AG09309 (cell line): ENCODE measurements at places on chromosomes 7 and 10.
A peak's percentile ranks its signal among the peaks of the same experiment; 100 is the strongest.

GRCh38 chr10:78914502-78915189 is 154.1 kb upstream of the ZMIZ1 start:
- no peak for DNase-seq

DNA sequence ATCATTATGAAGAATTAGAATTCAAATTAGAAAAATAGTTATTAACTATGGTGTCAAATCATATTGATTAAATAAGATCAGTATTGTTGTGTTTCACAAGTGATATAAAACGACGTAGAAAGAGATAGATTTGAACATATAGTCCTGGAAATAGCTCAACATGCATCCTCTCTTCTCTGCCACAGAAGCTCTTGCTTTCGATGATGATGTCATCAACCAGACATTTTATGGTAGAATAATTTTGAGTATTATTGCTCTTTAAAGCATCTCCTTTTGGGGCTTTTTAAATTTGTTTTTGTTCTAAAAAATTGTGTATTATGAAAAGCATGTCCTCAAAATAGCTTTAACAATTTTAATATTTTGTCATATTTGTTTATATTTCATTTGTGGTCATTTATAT is 95.0 kb downstream of the DGKB start:
- DNase-seq, result no peak

GRCh38 chr10:1716839-1717238 is 20.5 kb downstream of the ADARB2 start:
- no peak for DNase-seq

- no peak for DNase-seq
These were observed 90.4 kb downstream of the ZMIZ1 start for GRCh38 chr10:79159141-79159651.

DNA sequence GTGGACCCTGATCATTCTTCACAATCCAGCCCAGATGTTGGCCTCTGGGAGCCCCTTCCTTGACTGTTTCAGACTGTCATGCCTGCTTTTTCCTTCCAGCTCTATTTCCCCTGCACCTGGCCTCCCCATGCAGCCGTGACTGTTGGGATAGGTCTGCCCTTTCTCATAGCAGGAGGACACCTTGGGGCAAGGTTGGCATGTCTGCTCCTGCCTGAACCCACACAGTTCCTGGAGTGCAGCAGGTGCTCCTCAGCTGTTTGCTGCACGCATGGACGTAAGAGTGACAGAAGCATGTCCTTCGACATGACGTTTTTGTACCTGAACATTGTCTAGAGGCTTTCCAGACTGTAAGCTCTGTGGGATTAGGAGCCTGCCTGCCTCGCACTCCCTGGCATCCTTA is 24.0 kb downstream of the POR start:
- no peak for DNase-seq

DNA sequence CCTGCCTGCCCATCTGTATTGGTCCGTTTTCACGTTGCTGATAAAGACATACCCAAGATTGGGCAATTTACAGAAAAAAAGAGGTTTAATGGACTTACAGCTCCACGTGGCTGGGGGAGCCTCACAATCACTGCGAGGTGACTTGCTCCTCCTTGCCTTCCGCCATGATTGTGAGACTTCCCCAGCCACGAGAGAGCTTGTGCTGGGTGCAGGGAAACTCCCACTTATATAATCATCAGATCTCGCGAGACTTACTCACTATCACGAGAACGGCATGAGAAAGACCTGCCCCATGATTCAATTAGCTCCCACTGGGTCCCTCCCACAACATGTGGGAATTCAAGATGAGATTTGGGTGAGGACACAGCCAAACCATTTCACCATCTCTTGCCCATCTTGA is 111.8 kb downstream of the MYL10 start:
- no peak for DNase-seq

GRCh38 chr10:110009736-110010475 is 2.1 kb downstream of the ADD3 start:
- no peak for DNase-seq

GRCh38 chr10:2772816-2773631 is 294.3 kb upstream of the PFKP start:
- no peak for DNase-seq

- DNase-seq, result no peak
These were observed 655.6 kb downstream of the SORCS1 start for GRCh38 chr10:106508950-106509349.

GRCh38 chr10:7111561-7111960 is 299.3 kb downstream of the SFMBT2 start:
- DNase-seq, result peak; percentile 5

DNA sequence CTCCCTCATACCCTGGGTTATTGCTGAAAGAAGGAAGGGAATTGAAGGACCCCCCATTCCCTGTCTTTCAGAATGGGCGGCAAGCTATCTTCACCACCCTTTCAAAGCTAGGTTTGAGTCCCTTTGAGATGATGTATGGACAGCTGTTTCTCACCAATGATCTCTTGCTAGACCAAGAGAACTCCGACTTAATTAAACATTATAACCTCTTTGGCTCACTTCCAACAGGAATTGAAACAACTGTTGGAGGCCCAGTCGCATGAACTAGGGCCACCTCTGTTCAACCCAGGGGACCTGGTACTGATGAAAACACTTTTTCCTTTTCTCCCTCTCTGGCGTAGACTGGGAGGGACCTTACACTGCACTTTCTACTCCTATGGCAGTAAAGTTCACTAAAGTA is 110.6 kb downstream of the ITGB8 start:
- no peak for DNase-seq

GRCh38 chr7:150715738-150716137 is 675 bp upstream of the GIMAP1 start:
- DNase-seq, result no peak
